Chondrocyte (in vitro differentiated cells): ENCODE measurements at places on chromosomes 2 and 18.

DNA sequence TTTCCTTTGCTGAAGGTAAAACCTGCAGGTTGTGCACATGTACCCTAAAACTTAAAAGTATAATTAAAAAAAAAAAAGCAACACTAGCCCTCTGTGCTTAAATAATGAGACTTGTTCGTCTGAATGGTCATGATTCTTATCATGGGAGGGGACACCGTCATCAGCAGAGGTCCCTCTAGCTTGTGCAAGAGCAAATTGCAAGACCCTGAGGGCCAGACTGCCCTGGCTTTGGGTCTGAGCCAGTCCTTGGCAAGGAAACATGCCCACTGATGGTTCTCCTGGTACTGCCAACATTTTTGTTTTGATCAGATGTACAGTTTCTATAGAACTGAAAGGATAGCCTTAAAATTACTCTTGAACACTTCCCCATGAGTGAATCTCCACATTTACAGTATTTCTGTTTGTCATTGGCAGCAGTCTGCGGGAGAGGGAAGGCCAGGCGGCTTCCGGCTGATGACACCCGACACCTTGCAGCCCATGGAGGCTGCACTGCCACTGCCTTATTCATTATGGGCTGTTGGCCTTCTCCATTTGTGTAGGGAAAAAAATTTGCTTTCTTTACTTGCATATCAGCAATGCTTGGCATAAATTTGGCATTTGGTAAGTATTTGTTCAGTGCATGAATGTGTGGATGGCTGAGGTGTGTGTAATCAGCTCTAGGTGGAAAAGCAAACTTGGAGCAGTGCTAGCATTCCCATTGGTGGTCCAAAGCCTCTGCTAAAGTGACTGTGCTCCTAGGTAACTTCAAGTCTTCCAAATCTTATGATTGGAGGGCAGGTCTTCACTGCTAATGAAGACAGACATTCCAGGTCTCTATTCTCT is 161.6 kb upstream of the ALKAL2 start:
- no peak for DNase-seq
- no peaks in the 10 kb centered on the region for H3K36me3 ChIP-seq
- no peaks in the 10 kb centered on the region for H3K27me3 ChIP-seq
- H3K27ac ChIP-seq, result no peak overlapping the region
- H3K4me1 ChIP-seq, result peaks cover 6% of the 10 kb centered on the region

DNA sequence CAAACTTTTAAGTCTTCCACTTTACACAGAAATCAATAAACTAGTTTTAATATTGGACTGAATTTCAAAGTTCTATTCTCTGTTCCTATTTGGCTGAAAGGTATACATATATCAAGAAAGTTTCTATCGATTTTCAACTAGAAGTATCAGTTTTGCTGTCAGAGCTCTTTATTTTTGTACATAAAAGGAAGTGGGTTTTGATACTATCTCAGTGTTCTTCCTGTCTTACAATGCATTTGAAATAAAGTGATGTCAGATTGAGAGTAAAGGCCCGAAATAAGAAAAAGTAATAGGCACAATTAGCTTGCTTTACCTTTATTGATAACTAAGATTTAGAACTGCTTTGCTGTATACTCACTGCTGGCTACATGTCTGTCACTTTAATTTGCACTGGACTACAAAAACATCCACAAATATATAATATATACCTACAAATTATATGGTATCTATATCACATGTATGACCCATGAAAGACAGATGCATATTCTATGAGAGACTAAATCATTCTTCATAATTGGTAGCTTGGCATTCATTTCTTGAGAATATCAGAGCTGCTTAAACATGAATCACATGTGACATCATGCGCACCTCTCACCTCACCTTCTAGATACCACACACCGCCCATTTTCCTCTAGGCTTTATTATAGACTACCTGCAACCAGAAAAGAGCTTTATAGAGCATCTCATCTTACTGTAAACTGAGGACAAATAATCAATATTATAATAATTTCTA is 83.6 kb downstream of the ASXL2 start:
- peaks cover 6% of the 10 kb centered on the region for H3K4me1 ChIP-seq
- no peaks in the 10 kb centered on the region for H3K27me3 ChIP-seq
- H3K4me3 ChIP-seq, result no peak overlapping the region
- H3K36me3 ChIP-seq, result peaks cover 16% of the 10 kb centered on the region
- no peak overlapping the region for H3K27ac ChIP-seq

GRCh38 chr2:101230541-101231001 is 22.1 kb upstream of the CNOT11 start:
- no peaks in the 10 kb centered on the region for H3K27me3 ChIP-seq
- DNase-seq, result no peak
- H3K4me1 ChIP-seq, result no peaks in the 10 kb centered on the region
- H3K36me3 ChIP-seq, result peaks cover 2% of the 10 kb centered on the region
- no peak overlapping the region for H3K4me3 ChIP-seq

GRCh38 chr2:27264253-27264752 is 1.5 kb upstream of the SLC30A3 start:
- no peak for DNase-seq
- H3K4me1 ChIP-seq, result peaks cover 19% of the 10 kb centered on the region
- H3K4me3 ChIP-seq, result peak overlapping the region; percentile 72
- H3K27me3 ChIP-seq, result peaks cover 39% of the 10 kb centered on the region
- peaks cover 5% of the 10 kb centered on the region for H3K36me3 ChIP-seq

GRCh38 chr2:27097341-27097740 is 10.8 kb downstream of the KHK start:
- peaks cover 1% of the 10 kb centered on the region for H3K27me3 ChIP-seq
- H3K4me1 ChIP-seq, result peaks cover 9% of the 10 kb centered on the region
- H3K36me3 ChIP-seq, result no peaks in the 10 kb centered on the region
- no peak overlapping the region for H3K27ac ChIP-seq
- no peak for DNase-seq

- no peaks in the 10 kb centered on the region for H3K27me3 ChIP-seq
- no peak for DNase-seq
- H3K36me3 ChIP-seq, result no peaks in the 10 kb centered on the region
- no peaks in the 10 kb centered on the region for H3K4me1 ChIP-seq
- H3K4me3 ChIP-seq, result no peak overlapping the region
- H3K27ac ChIP-seq, result no peak overlapping the region
Observed at GRCh38 chr2:115413791-115414190, 971.4 kb downstream of the DPP10 start.

GRCh38 chr2:220572385-220572784 is 945.0 kb downstream of the SLC4A3 start:
- no peak overlapping the region for H3K4me3 ChIP-seq
- no peaks in the 10 kb centered on the region for H3K27me3 ChIP-seq
- no peaks in the 10 kb centered on the region for H3K4me1 ChIP-seq
- no peak for DNase-seq
- H3K36me3 ChIP-seq, result no peaks in the 10 kb centered on the region

GRCh38 chr2:50773211-50773932 is 258.6 kb downstream of the NRXN1 start:
- H3K27me3 ChIP-seq, result peaks cover 15% of the 10 kb centered on the region
- DNase-seq, result no peak
- H3K36me3 ChIP-seq, result no peaks in the 10 kb centered on the region
- no peak overlapping the region for H3K27ac ChIP-seq

DNA sequence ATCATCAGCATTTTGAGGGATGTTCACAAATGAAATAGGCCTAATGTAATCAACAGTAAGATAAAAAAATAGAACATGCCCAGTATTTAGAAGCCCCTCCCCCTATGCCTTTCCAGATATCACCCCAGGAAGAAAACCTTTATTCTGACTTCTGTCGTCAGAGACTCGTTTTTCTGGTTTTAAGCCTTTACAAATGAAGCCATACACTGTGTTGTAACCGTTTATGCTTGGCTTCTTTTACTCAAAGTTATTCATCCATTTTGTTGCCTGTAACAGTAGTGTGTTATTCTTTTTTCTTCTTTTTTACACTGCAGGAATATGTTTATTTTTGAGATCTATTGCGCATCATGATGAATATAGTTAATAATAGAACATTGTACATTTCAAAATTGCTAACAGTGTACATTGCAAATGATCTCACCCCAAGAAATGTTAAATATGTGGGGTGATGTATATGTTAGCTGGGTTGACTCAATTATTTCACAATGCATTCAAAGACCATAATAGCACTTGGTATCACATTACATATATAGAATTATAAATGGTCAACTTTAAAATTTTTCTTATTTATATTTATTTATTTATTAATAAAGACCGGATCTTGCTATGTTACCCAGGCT is 28.1 kb upstream of the PNPT1 start:
- H3K27me3 ChIP-seq, result peaks cover 28% of the 10 kb centered on the region
- H3K4me3 ChIP-seq, result no peak overlapping the region
- no peaks in the 10 kb centered on the region for H3K4me1 ChIP-seq

- H3K4me3 ChIP-seq, result no peak overlapping the region
- H3K27me3 ChIP-seq, result no peaks in the 10 kb centered on the region
- DNase-seq, result no peak
- peaks cover 5% of the 10 kb centered on the region for H3K36me3 ChIP-seq
- H3K27ac ChIP-seq, result no peak overlapping the region
Observed at GRCh38 chr2:236666646-236667204, 97.1 kb downstream of the ACKR3 start.

- H3K4me1 ChIP-seq, result peaks cover 34% of the 10 kb centered on the region
- no peaks in the 10 kb centered on the region for H3K27me3 ChIP-seq
- H3K36me3 ChIP-seq, result peaks cover 12% of the 10 kb centered on the region
- DNase-seq, result no peak
- H3K4me3 ChIP-seq, result no peak overlapping the region
Observed at GRCh38 chr2:127196998-127197397, 23.1 kb downstream of the CYP27C1 start.

GRCh38 chr2:51387235-51387634 is 355.3 kb upstream of the NRXN1 start:
- H3K27me3 ChIP-seq, result no peaks in the 10 kb centered on the region
- H3K27ac ChIP-seq, result no peak overlapping the region
- no peak overlapping the region for H3K4me3 ChIP-seq
- DNase-seq, result no peak

DNA sequence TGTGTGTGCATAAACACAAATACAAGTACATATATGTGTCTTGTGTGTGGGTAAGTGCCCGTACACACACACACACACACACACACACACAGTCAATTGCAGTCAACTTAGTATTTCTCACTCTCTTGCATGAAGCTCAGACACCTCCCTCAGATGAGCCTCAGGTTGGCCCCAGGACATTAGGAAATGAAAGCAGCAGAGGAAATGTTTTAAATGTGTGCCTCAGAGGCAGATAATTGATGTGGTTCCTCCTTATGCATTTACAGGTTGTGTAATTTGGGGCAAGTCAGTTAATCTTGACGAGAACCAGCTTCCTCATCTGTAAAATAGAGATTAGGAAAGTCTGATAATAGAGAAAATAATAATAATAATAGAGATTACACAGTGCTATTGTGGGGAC is 814.0 kb upstream of the ID2 start:
- H3K4me3 ChIP-seq, result no peak overlapping the region
- H3K4me1 ChIP-seq, result no peaks in the 10 kb centered on the region
- H3K27me3 ChIP-seq, result peaks cover 8% of the 10 kb centered on the region
- no peak overlapping the region for H3K27ac ChIP-seq
- no peak for DNase-seq
- H3K36me3 ChIP-seq, result no peaks in the 10 kb centered on the region

- no peaks in the 10 kb centered on the region for H3K27me3 ChIP-seq
- H3K36me3 ChIP-seq, result no peaks in the 10 kb centered on the region
- H3K4me3 ChIP-seq, result no peak overlapping the region
- no peak for DNase-seq
Observed at GRCh38 chr2:150570712-150571111, 83.2 kb upstream of the RND3 start.

DNA sequence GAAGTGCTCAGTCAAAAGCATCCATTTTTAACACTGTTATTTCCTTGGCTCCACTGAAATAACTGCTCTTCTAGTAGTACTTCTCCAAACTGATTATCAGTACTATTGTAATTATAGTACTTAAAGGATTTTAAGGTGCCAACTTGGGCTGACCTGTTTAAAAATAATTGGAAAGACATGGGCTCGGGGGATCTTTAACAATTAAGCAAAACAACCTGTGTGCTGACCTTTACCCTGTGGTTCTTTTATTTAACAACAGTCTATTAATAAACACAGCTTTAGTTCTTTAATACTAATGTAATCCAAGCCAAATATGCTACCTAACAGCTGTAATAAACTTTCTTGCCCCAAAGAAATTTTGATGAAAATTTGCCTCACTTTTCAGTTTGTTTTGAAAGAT is 6.9 kb upstream of the ITPRID2 start:
- no peaks in the 10 kb centered on the region for H3K36me3 ChIP-seq
- no peaks in the 10 kb centered on the region for H3K27me3 ChIP-seq
- H3K4me3 ChIP-seq, result no peak overlapping the region
- H3K4me1 ChIP-seq, result peaks cover 4% of the 10 kb centered on the region
- DNase-seq, result no peak

DNA sequence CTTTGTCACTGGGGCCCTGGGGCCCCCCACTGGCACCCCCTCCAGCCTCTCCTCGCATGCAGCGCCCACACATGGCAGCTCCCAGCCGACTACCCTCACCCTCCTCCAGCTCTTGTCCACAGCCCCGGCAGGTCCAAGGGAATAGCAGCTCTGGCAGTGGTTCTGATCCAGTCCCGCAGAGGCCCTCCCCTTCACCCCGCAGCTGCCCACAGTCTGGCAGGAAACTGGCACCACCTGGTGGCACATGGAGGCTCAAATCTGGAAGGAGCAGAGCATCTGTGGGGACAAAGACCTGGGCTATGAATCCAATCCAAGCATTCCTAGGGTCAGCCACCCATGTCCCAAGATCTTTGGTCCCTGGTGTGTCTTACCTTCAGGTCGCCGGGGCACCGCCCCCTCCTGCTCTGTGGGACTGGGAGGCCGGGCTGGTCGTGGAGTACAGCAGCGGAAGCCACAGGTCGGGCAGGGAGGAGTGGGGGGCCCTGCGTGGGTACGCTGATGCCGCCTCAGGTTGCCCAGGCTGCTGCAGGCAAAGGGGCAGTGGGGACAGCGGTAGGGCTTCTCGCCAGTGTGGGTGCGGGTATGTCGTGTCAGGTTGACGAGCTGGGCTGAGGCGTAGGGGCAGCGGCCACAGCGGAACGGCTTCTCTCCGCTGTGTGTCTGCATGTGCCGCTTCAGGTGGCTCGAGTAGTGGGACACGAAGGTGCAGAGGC is 2.3 kb downstream of the ZNF513 start:
- no peak for DNase-seq
- peak overlapping the region; percentile 22 for H3K27ac ChIP-seq
- peaks cover 35% of the 10 kb centered on the region for H3K4me1 ChIP-seq
- H3K4me3 ChIP-seq, result no peak overlapping the region
- peaks cover 22% of the 10 kb centered on the region for H3K36me3 ChIP-seq

DNA sequence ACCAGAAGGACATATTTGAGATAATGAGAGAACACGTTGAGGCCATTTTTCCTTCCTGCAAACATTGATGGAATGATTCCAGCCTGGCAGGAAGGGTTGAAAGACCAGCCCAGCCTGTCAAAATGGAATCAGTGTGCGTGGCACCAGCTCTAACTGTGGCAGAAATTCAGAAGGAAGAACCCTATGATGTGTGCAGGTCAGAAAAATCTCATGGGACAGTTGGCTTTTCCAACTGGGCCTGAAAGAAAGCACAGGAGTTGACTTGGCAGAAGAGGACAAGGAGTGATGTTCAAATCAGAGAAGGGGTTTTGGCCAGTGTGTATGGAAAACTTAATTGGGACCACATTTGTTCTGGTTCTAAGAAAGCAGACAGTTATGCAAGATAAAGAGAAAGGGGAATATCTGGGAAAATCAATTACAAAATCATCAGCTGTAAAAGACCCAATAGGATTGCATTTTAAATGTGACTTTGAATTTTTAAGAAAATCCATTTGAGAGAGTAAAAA is 192.8 kb upstream of the PID1 start:
- H3K27ac ChIP-seq, result no peak overlapping the region
- peaks cover 6% of the 10 kb centered on the region for H3K4me1 ChIP-seq
- no peak overlapping the region for H3K4me3 ChIP-seq
- DNase-seq, result no peak
